ENCODE measurements at places on chromosomes 1 and 21.

- DNase-seq = no peak
Observed at GRCh38 chr1:231964961-231965360, 338.4 kb downstream of the DISC1 start.

- no peak for DNase-seq
Observed at GRCh38 chr1:58333511-58333910, 213.0 kb downstream of the OMA1 start.

DNA sequence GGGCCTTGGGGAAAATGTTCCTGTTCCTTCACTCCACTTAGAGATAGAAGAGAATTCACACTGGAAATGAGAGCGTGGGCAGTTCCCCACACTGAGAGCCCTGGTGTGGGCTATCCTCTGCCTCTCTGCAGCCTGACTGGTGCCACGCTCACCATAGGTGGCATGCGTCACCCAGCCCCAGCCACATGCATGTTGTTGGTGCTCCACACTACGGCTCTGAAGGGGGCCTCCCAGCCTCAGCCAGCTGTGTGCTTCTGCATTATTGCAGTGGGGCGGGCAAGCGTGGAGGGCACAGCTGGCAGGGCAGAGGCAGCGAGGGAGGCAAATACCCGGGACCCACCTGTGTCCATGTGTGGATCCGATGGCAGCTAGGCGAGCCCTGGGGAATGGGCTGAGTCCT, 14.7 kb upstream of the RASSF5 start:
- no peak for DNase-seq

DNA sequence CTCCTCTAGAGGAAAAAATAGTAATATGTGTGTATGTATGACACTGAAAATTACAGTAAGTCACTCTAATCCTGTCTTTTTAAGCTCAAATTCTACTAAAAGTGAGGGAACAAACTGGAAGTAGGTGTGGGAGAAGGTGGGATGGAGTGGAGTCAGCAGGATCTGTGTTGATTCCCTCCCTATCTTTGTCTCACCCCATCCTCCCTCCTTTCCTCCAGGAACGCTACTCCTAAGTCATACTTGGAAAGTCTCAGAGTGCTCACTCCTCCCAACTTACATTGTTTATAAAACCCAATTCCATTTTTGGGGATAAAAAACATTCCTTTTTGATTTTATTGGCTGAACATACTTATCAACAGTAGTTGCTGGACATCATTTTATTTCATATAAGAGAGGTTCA, 14.9 kb upstream of the NUP133 start:
- no peak for DNase-seq

GRCh38 chr1:209202830-209203532, 380.5 kb upstream of the CAMK1G start:
- DNase-seq = peak; percentile 51

DNA sequence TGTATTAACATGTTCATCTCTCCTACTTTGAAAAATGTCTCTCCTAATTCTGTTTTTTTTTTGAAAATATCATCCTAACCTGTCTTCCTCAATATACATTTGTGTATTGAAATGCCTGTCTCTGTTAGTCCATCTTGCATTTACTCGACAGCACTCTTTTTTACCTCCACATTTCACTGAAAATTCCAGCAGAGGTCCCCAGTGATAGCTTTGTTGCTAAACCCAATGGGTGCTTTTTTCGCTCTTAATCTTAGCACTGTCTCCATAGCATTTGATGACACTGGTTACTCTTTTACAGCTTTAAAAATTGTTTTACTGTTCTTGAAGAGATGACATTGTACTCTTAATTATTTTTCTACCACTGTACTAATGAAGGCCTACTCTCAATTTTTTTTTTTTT, 10.8 kb downstream of the OSBPL9 start:
- DNase-seq = peak; percentile 61
